ENCODE measurements at places on chromosomes 1 and 21.

GRCh38 chr21:27047658-27048314, 80.9 kb upstream of the ADAMTS5 start:
- DNase-seq: peak; percentile 37

GRCh38 chr1:198124673-198125072, 32.1 kb upstream of the NEK7 start:
- DNase-seq: no peak

DNA sequence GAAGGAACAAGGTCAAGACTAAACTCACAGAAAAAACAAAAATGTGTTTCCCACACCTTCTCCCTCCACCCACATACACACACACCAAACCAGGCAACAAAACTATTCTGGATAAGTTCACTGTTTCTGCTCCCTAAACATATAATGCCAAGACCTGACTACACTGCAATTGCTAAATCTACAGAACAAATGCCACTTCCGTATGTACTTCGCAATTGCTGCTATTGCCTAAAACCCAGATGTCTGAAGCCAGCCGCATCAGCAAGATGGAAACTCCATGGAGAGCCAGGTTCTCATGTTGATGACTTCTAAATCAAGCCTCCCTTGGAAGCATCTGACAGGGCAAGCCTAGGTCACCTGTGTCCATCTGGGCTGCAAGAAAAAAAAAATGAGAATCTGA, 8.3 kb upstream of the AIM2 start:
- DNase-seq: no peak

DNA sequence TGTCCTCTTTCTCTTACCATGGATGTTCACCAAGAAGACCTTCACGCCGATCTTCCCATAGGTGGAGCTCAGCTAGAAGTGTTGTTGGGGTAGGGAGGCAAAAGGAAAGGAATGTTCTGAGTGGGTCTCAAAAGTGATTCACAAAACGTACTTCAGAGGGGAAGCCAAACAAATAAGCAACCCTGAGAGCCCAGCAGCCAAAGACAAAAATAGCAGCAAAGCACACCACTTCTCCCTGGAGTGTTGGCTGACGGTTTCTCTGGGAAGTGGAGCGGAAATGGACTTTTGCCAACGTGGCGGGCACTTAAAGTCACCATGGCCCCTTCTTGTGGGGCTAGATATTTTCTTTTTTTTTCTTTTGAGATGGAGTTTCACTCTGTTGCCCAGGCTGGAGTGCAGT, 23.1 kb downstream of the SLC26A9 start:
- no peak for DNase-seq

DNA sequence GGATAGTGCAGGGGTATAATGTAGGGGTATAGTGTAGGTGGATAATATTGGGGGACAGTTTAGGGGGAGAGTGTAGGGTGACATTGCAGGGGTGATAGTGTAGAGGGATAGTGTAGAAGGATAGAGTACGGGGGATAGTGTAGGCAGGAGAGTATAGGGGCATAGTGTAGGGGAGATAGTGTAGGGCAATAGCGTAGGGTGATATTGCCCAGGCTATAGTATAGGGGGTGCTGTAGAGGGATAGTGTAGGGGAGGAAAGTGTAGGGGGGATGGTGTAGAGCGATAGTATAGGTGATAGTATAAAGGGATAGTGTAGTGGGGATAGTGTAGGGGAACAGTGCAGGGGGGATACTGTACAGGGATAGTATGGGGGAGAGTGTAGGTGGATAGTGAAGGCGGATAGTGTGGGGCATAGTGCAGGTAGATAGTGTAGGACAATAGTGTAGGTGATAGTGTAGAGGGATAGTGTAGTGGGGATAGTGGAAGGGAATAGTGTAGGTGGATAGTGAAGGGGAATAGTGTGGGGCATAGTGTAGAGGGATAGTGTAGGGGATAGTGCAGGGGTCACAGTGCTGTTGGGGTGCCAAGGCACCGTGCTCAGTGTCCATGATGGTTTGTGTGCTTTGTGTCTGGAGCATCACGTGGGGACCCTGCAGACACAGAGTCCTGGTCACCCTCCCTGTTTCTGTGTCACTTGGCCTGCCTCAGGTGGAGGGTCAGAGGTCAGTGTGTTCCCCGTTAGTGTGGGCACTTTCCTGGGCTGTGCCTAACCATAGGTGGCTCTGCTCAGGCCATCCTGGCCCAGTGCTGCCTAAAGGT, 10.5 kb upstream of the ARF1 start:
- DNase-seq: no peak

- DNase-seq: peak; percentile 81
Measured at GRCh38 chr1:7339953-7340352, 431.1 kb upstream of the VAMP3 start.

- DNase-seq: no peak
Measured at GRCh38 chr1:19517017-19517416, 31.7 kb upstream of the CAPZB start.

GRCh38 chr1:210340311-210340710, 11.6 kb downstream of the HHAT start:
- no peak for DNase-seq

GRCh38 chr1:162303004-162303344, 73.7 kb downstream of the SPATA46 start:
- peak; percentile 16 for DNase-seq

DNA sequence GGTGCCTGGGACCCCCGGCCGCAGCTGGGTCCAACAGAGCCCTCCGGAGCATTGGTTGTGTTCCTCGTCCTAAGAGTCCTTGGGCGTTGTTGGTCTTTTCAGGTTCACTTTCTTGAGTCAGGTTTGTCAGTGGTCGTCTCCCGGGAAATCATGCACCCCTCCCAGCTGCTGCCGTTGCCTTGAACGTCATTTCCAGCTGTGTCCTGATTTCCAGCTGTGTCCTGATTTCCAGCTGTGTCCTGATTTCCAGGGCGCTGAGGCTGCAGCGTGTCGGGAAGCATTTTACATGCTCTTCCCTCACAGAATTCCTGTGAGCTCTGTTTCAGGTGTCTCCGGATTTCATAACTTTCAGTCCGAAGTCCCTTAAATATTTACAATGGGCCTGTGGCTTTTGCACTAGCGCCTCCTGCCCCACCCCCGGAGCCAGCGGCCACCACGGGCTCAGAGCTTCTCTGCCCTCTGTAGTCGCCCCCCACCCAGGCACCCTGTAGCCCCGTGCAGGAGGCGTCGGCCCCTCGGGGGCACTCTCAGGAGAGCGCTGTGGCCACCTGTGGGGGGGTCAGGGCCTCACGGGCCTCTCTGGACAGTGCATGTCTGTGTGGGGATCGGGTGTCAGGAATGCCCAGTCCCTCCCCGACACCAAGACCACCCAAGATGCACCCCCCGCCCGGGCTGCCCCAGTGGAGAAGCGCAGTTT, 66.7 kb downstream of the COL18A1 start:
- peak; percentile 89 for DNase-seq
